Activated T-helper 2 cell treated with anti-CD3 and anti-CD28 coated beads, Interferon-gamma antibody, Interleukin-2, Interleukin-4, amounts not matched to agents 10 μg/mL and 5 μg/mL and 100 μg/mL, durations not matched to agents 14 hours and 24 hours and 36 hours (primary cell): ENCODE measurements at places on chromosomes 1 and 21. TPM values are rescaled to one million over a fixed set of nuclear protein-coding genes. Genes with fewer than 3 reads are reported as not detected.

GRCh38 chr1:155016231-155016831, 13.7 kb downstream of the ZBTB7B start:
- no peak for DNase-seq

- DNase-seq = no peak
These were observed 365.8 kb downstream of the KIF26B start for GRCh38 chr1:245520611-245521010.

DNA sequence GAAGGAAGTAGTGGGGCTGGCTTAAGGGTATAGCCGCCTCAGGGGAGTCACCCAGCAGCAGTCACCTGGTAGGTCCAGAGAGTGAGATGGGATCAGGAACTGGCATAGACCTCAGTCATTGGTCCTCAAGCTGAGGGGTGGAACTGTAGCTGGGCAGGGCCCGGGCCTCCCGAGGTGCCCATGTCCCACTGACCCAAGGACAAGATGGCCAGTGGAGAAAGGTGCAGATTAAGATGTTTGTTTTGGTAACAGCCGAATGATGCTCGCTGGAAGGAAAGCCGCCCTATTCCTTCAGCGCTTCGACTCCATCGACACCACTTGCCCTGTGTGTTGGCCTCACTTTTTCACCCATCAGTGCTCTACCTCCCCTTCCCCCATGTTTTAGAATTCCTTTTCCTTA, 16.4 kb downstream of the COL9A2 start:
- DNase-seq = no peak

GRCh38 chr1:114199017-114199594, 45.4 kb upstream of the SYT6 start:
- DNase-seq = no peak

DNA sequence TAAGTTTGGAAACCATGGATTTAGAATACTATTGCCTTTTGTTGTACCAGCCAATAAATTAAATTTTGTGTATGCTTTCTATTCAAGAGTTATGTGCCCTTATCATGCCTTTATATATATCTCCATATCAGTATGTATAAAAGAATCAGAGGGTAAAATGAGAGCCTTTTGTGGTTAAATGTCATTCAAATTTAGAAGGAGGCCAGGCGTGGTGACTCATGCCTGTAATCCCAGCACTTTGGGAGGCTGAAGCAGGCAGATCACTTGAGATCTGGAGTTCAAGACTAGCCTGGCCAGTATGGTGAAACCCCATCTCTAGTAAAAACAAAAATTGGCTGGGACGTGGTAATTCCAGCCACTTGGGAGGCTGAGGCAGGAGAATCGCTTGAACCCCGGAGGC, 88.9 kb downstream of the XPR1 start:
- no peak for DNase-seq

- no peak for DNase-seq
These were observed 12.6 kb upstream of the RSPO1 start for GRCh38 chr1:37647281-37647680.

- no peak for DNase-seq
These were observed 21.1 kb upstream of the PDE9A start for GRCh38 chr21:42632336-42632751.

DNA sequence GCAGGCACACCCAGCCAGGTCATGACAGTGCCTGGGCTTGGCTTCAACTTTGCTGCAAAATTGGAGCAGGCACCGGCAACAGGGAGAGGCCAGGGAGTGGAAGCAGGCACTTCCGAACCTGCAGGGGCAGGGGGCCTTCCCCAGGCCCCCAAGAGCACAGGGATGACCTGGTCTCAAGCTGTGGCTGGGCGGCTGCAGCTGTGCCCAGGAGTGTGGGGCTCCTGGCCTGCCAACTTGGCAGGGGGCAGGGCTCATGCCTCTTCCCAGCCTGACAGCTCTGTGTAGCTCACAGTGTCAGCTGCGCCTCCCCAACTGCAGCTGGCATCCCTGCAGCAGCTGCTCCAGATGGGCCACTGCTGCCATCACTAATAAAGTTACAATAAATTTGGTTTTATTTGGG, 51.5 kb upstream of the SCYL3 start:
- DNase-seq = no peak

GJA4 gene
- total RNA-seq = not detected in 2 replicates

PCBP3 gene
- total RNA-seq = 6.9 and 8.2 TPM in 2 replicates

DNA sequence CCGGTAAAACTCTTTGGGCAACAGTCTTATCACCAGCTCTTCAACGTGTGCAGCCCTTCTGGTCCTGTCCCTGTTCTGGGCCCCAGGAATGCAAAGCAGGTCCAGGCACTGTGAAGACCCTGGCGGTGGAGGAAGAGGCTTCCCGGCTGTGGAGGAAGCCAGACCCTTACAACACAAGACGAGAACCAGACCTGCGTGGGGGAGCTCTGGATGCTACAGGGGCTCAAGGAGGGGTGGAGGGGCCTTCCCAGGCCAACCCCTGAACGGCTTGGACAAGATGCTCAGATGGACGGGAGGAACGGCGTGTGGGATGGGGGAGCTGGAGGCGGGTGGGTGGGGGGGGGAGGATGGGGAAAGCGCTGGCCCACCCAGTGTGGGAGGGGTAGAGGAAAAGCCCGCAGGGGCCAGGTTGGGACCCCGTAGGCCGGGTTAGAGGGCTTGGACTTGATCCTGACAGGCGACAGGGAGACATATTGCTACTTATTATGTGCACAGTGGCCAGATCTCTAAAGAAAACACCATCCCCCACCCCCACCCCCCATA, 5.1 kb upstream of the OLIG2 start:
- no peak for DNase-seq

- DNase-seq = no peak
These were observed 34.1 kb upstream of the NEK7 start for GRCh38 chr1:198122693-198123092.
